ENCODE measurements at places on chromosomes 7 and 10.

DNA sequence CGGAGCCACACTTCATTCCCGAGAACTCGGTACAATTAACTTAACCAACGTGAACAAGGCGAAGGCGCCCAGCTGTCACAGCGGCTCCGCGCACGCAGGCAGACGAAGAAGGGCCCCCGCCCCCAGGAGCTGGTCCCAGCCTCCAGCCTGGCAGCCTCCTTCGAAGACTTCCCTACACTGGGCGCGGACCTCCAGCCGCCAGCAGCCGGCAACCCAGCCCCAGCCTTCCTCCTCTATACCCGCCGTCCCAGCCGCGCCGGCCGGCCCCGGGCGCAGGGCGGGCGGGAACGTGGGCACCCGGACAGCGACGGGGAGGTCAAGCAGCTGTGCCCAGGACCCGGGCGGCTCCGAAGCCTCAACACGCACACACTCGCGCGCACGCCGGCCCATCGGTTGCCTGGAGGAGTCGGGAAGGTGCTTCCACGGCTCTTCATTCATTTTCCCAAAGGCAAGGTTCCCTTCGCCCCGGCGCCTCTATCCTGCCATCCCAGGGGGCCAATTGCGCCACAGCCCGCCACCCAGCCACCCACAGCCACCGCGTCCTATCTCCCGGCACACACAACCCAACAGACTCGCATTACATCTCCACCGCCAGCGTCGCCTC, 1.6 kb downstream of the CHST15 start:
- no peak for DNase-seq

DNA sequence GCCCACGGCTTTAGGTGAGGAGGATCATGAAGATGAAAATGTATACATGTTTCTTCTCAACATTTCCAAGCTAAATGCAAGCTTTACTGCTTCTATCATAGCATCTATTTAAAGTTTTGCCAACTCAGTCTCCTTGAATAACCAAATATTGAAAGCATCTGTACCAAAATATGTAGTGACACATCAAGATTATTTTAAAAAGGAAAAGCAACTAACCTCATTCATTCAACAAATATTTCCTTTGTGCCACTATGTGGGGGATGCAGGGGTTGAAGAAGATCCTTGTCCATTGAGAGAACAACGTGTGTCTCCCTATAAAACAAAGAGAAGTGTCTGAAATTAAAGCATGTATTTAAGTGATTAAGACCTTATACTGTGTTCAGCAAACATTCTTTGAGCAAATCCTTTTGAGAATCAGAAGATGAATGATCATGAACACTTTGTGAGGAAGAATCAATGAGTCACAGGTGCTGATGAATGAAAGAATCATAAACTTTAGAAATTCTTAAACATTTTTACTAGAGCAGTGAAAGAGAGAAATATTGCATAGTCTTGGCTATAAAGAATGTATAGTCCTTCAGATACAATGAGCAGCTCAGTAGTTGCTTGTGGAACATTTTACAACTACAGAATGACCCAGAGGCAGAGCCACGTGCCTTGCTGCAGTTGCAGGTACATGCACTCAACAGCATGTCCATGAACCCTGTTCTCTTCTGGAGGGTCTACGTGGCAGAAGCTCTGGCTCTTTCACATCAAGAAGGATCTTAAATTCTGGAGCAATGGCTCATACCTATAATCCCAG, 13.9 kb downstream of the TAS2R60 start:
- no peak for DNase-seq

GRCh38 chr7:151880688-151881087, 3.8 kb upstream of the PRKAG2 start:
- DNase-seq: no peak

DNA sequence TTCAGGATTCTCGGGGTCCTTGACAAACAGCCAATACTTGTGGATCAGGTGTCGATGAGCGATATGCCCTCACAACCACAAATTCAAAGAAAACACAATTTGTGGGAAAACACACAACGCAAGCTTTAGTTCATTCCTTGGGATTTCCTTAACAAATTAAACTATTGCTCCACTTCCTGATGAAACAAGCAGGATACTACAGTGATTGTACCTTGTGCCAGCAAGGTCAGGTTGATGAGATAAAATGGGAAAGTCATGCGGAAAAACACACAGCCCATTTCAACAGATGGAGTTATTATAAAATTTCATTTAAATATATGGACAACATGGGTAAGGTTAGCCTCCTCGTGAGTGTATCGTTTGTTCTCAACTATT, 8.8 kb upstream of the RHOBTB1 start:
- DNase-seq: no peak

DNA sequence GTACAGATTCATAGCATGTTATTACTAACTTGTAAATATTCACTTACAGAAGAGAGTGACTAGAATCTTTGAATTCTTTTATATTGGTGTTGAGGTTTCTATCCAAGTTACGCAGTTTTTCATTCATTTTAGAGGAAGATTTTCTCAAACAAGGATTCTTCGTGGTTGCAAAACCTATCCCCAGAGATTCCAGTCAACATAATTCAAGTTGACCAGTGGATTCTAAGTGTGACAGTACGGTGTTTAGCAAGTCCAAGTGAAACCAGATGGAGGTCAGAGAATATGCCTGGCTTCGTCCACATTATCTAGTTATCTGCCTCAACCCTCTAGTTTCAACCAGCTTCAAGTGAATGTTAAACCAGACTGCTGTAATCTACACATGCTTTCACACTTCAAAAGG, 131.9 kb downstream of the SDK1 start:
- DNase-seq: no peak

- DNase-seq: no peak
Measured at GRCh38 chr10:29804025-29804852, 169.5 kb upstream of the SVIL start.

GRCh38 chr10:24873281-24873683, 79.1 kb downstream of the PRTFDC1 start:
- no peak for DNase-seq

DNA sequence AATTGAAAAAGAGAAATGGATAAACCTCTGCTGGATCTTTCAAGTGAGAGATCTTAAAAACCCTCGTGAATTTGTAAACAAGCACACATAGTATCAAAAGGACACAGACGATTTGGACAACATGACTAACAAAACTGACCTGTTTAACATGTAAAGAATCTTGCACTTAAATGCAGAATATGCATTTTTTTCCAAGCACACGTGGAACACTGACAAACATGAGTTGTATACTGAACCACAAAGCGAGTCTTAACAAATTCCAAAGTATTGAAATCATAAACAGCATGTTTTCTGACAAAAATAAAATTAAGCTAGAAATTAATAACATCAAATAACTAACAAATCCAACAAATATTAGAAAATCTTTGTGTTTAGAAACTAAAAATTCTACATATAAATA, 65.0 kb upstream of the ZNF746 start:
- DNase-seq: no peak

All from NCI-H1417 treated with DMSO at 0.1 percent for 48 hours (cell line).